ENCODE measurements at places on chromosomes 4 and X.

DNA sequence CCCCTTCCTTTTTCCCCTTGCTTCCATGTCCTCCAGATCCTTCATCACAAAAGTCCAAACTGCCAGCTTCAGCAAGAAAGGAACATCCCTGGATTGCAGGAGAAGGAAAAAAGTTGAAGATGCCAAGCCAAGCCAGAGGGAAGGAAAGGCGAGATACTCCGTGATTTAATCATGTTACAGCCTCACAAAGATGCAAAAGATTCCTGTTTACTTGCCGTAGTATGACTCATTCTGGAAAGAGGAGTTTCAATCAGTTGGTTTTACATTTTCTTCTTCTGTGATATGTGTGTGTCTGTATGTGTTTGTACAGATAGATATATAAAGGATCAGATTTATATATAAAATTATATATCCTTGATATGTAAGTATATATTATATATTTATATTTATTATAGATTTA lies 69.3 kb downstream of the BTC start:
- DNase-seq, result no peak

GRCh38 chr4:40280586-40280985 lies 54.5 kb upstream of the CHRNA9 start:
- no peak for DNase-seq

DNA sequence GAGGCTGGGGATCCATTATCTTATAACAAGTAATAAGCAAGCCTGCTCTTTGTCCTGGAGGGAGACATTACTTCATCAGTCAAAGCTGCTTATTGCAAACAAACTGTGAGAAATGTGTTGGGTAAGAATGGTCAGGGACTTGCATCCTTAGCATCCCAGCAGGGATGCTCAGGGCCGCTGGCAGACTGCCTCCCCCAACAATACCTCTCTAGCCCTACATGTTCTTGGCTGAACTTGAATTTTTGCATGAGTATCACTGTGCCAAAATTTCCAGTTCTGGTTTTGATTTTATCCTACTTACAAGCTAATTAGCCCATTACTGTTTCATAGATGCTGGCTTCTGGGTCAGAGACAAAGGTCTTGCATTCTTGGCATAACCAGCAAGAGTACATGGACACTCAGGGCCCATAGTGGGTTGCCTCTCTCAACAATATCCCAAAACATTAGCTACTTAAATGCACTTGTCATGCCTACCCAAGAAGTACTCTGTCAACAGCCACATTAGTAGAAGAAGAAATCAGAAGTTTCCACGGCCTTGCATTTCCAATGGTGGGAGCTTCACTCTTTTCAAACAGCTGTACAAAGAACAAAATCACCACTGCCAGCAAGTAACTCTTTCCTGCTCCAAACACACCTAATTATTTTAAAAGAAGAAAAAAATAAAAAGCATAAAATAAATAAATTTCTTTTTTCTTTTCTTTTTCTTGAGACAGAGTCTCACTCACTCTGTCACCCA lies 41.9 kb upstream of the NEUROG2 start:
- DNase-seq, result no peak

DNA sequence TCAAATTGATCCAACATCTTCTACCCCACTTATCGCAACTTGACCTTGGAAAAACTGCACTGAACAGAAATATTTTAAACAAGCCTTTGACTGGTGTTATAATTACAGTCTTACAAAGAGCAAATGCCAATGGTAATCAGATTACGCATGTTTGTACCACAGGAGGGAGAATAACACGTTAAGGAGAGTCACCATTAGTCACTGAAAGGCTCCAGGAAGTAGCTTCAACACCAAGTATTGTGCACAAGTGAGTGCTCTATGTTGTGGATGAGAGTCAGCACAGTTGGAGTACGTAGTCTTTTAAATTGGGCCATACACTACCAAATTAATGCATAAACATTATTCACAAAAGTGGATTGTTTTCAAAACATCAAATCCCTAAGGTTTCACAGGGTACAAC lies 1081.5 kb upstream of the TENM3 start:
- no peak for DNase-seq

DNA sequence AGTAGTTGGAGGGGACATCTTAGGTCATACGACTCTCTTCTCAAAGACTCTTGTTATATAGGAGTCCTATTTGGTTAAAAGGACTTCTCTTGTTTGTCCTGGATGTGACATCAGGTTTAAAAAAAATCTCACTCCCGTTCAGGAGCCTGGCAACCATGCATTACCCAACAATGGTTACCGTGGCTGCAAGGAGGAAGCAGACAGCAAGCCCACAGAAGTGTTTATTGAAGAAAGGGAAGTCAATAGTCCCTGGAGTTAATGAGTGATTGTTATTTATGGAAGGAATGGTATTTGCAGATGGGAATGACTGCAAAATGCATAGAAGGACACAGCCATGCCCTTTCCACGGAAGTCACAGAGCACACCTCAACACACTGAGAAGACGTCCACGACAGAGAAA lies 75.9 kb upstream of the ENPP6 start:
- DNase-seq, result no peak

- DNase-seq, result peak; percentile 27
These were observed 37.9 kb upstream of the PAPSS1 start for GRCh38 chr4:107757864-107758476.

- DNase-seq, result no peak
These were observed 768.2 kb downstream of the KCTD8 start for GRCh38 chr4:43680421-43680820.

GRCh38 chr4:2297606-2298531 lies 36.0 kb upstream of the MXD4 start:
- DNase-seq, result no peak

GRCh38 chr4:59223292-59223941 lies 1976.7 kb upstream of the ADGRL3 start:
- DNase-seq, result no peak

DNA sequence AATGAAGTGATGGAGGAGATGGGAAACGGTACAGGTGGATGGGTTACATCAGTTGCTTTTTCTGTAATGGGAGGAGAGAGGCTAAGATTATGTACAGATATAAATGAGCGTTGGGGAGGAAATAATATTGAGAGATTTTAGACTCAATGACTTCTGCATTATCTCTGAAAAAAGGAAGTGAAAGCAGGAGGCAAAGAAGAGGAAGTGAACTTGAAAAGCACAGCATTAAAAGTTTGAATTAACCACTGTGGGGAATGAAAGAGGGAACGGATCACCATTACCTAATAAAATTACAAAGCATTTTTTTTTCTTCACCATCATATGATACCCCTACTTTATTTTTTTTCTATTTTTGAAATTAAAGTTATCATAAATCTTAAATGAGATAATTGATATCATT lies 1025.5 kb downstream of the RPA4 start:
- DNase-seq, result no peak

DNA sequence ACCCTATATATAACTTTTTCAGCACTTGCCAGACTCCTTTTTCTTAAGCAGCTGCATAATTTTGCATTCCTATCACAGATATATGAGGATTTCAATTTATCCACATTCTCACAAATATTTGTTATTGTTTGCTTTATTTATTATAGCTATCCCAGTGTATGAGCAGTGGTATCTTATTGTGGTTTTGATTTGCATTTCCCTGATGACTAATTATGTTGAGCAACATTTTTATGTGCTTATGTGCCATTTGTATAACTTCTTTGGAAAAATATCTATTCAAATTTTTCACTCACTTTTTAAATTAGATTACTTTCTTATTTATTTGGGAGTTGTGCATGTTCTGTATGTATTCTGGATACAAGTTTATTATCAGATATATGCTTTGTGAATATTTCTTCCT lies 361.9 kb downstream of the KCTD8 start:
- DNase-seq, result no peak

- DNase-seq, result no peak
These were observed 46.3 kb downstream of the TEX13B start for GRCh38 chrX:107935664-107936433.

DNA sequence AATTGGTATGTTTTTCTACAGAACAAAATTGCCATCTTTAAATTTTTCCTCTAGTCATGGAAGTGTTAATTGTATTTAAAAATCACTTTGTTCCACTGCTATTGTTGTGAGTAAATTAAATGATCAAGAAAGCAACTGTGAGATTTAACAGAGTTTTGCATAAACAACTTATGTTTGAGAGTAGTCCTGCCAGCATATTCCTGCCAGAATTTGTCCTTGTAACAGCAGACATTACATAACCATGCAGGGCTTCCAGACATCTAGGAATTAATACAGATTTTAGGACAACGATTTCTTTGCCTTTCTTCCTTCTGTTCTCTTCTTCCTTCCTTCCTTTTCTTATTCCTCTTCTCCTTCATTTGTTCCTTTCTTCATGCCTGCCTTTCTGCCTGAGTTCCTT lies 125.5 kb downstream of the HTR2C start:
- no peak for DNase-seq

DNA sequence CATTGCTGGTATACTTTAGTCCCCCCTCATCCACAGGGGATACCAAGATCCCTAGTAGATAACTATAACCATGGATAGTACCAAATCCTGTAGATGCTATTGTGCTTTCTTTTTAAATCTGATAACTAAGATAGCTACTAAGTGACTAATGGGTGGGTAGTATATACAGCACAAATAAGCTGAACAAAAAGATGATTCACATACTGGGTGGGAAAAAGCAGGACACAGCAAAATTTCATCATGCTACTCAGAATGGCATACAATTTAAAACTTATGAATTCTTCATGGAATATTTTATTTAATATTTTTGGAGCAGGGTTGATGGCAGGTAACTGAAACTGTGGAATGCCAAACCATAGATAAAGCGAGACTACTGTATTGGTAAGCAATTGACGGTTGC lies 161.6 kb downstream of the IL15 start:
- DNase-seq, result no peak

DNA sequence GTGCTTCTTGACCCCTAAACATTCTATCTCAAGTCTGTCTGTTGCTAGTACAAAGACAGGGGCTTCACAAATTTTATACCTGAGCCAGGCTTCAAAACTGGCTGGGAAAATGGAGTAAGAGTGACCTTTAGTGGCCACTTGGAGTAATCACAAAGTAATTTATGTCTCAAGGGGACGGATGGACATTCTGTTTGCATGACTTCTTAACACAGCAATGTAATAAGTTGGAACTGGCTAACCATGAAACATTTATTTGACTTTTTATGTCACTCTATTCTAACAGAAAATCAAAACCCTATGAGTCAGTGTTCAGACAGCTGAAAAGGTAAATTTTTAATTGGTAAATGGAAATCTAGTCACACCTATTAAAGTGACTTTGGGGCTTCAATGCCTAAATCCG lies 600.6 kb downstream of the ANKRD50 start:
- no peak for DNase-seq

DNA sequence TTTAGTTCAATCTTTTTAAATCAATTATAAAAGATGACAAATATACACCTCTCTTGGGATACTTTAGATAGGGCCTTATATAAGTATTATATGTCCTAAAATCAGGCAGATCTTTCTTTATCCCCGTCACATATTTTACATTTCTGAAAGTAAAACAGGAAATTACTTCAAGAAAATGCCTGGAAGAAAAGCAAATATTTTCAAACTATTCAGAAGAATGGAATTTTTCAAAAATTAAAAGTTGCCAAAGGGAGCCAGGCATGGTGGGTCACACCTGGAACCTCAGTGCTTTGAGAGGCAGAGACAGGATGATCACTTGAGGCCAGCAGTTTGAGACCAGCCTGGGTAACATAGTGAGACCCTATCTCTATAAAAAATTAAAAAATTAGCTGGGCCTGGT lies 34.4 kb downstream of the MGARP start:
- no peak for DNase-seq

DNA sequence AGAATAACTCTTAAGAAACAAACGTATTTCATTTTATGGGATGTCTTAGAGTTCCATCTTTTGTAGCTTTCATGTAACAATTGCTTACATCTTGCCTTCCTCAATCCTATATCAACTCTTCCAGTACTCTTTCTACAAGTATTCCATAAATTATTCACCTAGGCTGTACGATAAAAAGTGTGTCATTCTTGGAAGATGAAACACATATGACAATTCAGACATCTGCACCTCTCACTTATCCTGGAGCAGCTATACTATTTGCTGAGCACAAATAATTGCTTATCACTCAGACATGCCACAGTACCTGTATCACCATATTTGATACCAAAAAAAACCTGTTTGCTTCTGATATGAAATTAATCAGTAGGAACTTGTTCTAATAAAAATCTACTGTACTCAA lies 1.0 kb downstream of the POF1B start:
- DNase-seq, result no peak

- no peak for DNase-seq
These were observed 585.6 kb downstream of the ADGRL3 start for GRCh38 chr4:61785761-61786160.

DNA sequence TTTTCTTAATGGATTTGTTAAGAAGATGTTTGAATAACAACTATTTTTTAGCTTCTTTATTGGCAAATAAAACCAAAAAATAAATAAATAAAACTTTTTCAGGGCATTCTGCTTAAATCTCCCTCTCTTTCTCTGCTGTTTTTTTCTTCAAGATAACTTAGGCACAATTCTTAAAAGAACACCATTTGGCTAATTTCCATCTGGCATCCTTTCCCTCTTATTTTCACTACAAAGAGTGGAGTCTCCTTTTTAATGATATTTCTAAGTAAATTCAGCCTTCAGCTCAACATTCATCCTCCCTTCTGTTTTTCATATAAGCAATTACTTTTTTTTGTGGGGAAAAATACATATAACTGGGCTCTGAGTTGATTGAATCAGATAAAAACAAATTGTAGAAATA lies 88.1 kb downstream of the PCDH7 start:
- no peak for DNase-seq

- DNase-seq, result no peak
These were observed 88.5 kb downstream of the LDB2 start for GRCh38 chr4:16809943-16810342.

GRCh38 chrX:105829011-105829410 lies 6.7 kb downstream of the NRK start:
- no peak for DNase-seq

DNA sequence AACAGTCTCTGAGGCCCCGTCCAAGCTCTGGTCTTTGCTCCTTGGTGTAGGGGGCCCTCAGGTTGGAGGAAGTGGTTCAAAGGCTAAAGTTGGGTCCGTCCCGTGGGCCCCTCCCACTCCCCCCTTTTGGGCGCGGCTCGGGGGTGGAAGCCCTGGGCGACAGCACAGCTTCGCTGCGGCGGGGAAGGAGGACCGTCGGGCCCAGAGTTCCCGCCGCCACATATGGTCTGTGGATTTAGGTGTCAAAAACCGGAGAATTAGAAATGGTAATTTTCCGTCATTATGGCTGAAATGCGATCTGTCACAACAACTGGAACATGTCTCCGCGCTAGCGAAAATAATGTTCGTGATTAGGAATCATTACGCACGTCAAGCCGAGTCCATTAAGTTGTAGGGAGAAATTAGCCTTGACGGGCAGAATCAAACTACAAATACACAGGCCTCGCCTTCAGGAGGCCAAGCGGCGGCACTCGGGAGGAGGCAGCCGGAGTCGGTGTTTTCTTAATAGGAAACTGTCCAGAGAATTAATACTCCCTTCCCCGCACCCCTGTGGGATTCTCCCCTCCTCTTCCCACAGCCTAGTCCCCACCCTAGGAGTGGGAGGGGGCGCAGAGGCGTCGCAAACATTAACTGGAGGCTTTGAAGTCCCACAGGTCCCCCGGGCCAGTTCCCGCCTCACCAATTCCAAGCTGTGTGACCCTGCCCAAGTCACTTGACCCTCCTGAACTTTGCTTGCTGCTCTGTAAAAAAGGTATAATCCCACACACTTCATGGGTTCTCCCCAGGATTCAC lies 15.0 kb downstream of the NKX3-2 start:
- no peak for DNase-seq

All from activated CD4-positive, alpha-beta T cell treated with anti-CD3 and anti-CD28 coated beads, Interleukin-2, Interleukin-4, amounts not matched to agents 100 ng/mL and 50 ng/mL, durations not matched to agents 16 hours and 8 hours (primary cell).